AG04450 (cell line): ENCODE measurements at places on chromosomes 1 and 21. TPM values are rescaled to one million over a fixed set of nuclear protein-coding genes. Genes with fewer than 3 reads are reported as not detected.

GRCh38 chr1:111476214-111476613 lies 2.4 kb downstream of the C1orf162 start:
- no peak for DNase-seq

- DNase-seq: no peak
Observed at GRCh38 chr1:42312576-42313212, 22.3 kb downstream of the FOXJ3 start.

GRCh38 chr1:145846201-145846612 lies 777 bp downstream of the NUDT17 start:
- DNase-seq: no peak

Gene RPE65
- not detected in 2 replicates for polyA plus RNA-seq

Gene ADORA1
- polyA plus RNA-seq: 1.7 and 2.1 TPM in 2 replicates

Gene DLGAP3
- polyA plus RNA-seq: not detected in 2 replicates

DNA sequence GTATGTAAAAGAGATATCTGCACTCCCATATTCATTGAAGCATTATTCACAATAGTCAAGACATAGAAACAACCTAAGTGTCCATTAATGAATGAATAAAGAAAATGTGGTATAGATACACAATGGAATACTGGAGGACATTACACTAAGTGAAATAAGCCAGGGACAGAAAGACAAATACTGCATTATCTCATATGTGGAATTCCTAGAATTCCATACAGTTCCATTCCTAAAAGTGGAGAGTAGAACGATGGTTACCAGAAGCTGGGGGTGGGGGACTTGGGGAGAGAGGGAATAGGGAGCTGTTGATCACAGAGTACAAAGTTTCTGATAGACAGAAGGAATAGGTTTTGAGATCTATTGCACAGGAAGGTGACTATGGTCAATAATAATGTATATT lies 7.4 kb downstream of the TMED5 start:
- no peak for DNase-seq

GRCh38 chr1:8397511-8397910 lies 79.6 kb downstream of the SLC45A1 start:
- DNase-seq: no peak

GRCh38 chr1:163147019-163147418 lies 55.7 kb downstream of the RGS5 start:
- DNase-seq: no peak

GRCh38 chr1:16224472-16224871 lies 12.0 kb upstream of the ARHGEF19 start:
- DNase-seq: no peak

Gene CD101
- polyA plus RNA-seq: 0.02 TPM in 1 of 2 replicates, not detected in the other

GRCh38 chr1:236141447-236142252 lies 689 bp upstream of the GPR137B start:
- DNase-seq: no peak

DNA sequence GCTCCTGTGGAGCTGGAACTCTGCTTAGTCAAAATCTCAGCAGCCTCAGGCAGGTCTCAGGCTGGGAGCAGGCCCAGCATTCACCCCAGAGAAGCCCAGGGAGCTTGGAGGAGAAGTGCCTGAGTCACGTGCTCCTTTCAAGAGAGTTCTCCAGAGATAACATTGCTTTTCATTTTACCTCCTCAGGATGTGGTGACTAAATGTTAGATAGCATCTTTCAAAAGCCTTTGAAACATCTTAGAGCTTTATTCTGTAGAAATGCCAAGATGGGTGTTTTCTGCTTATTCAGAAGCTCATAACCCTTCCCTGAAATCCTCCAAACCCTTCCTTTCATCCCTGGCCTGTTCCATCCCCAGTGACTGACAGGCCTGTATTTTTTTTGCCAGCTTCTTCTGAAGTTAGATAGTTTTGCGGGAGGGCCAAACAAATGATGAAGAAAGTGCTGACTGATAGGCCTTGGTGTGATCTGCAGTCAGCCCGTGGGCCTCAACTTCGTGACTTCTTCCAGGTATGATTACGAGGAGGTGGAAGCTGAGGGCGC lies 58.0 kb downstream of the PGM1 start:
- DNase-seq: no peak
